ENCODE measurements at places on chromosomes 4 and X. TPM values are rescaled to one million over a fixed set of nuclear protein-coding genes. Genes with fewer than 3 reads are reported as not detected.

Gene EBP
- total RNA-seq = 93.8 TPM

Gene DCAF4L1
- 0.39 TPM for total RNA-seq

Gene ERAS
- not detected for total RNA-seq

Gene SFRP2
- 0.22 TPM for total RNA-seq

Gene PDLIM3
- 11.5 TPM for total RNA-seq

Gene FRYL
- total RNA-seq = 47.7 TPM

Gene PTTG2
- not detected for total RNA-seq

DNA sequence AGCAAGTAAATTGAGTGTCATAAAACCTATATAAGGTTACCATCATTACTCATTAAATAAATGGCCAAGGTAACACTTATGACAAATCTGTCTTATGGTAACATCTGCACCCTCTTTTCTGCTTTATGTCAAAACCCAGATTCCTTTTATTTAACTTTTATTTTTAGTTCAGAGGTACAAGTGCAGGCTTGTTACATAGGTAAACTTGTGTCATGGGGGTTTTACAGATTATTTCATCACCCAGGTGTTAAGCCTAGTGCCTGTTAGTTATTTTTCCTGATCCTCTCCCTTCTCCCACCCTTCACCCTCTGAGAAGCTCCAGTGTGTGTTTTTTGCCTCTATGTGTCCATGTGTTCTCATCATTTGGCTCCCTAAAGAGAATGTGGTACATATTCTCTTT is 930.7 kb downstream of the CCSER1 start:
- DNase-seq = no peak
- no peak overlapping the region for H3K27ac ChIP-seq
- no peaks in the 10 kb centered on the region for H3K4me1 ChIP-seq

- no peaks in the 10 kb centered on the region for H3K27me3 ChIP-seq
- no peaks in the 10 kb centered on the region for H3K36me3 ChIP-seq
Measured at GRCh38 chrX:63281465-63281864, 69.7 kb downstream of the SPIN4 start.

DNA sequence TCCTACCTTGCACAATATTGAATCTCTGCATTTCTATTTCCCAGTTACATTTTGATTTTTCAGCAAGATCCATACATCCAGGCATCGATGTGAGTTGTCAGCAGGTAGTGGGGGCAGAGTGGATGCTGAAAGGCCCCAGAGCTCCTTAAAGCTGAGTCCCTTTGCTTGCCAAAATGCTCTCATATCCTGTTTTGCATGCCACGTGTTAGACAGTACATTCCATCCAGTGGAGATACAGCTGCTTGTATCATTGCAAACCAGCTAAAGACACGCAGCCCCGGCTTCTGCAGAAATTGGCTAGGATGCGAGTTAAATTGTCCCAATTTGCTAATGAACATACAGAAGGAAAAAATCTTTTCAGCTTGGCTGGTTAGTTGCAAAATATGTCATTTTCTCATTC is 179.6 kb upstream of the MXRA5 start:
- no peaks in the 10 kb centered on the region for H3K36me3 ChIP-seq
- no peak for DNase-seq
- H3K27ac ChIP-seq = no peak overlapping the region

GRCh38 chrX:67347145-67347544 is 196.7 kb upstream of the AR start:
- DNase-seq = no peak
- no peak overlapping the region for H3K4me3 ChIP-seq
- H3K27me3 ChIP-seq = no peaks in the 10 kb centered on the region
- H3K27ac ChIP-seq = no peak overlapping the region

DNA sequence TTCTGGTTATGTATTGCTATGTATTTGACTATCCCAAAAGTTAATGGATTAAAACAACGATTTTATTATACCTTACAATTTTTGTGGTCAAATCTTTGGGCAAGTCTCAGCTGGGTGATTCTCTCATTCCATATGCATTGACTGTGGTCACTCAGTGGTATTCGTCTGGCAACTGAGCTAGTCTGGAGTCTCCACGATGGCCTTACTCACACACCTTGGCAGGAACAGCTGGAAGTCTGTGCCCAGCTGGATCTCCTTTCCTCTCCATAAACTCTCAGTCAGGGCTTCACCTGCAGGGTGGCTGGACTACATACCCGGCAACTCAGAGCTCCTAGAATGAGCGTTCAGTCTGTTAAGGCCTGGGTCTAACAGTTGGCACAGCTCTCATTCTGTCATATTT is 141.1 kb upstream of the WDFY3 start:
- no peaks in the 10 kb centered on the region for H3K4me1 ChIP-seq
- no peak overlapping the region for H3K4me3 ChIP-seq
- DNase-seq = no peak
- no peaks in the 10 kb centered on the region for H3K27me3 ChIP-seq
- H3K27ac ChIP-seq = no peak overlapping the region
- H3K36me3 ChIP-seq = no peaks in the 10 kb centered on the region

DNA sequence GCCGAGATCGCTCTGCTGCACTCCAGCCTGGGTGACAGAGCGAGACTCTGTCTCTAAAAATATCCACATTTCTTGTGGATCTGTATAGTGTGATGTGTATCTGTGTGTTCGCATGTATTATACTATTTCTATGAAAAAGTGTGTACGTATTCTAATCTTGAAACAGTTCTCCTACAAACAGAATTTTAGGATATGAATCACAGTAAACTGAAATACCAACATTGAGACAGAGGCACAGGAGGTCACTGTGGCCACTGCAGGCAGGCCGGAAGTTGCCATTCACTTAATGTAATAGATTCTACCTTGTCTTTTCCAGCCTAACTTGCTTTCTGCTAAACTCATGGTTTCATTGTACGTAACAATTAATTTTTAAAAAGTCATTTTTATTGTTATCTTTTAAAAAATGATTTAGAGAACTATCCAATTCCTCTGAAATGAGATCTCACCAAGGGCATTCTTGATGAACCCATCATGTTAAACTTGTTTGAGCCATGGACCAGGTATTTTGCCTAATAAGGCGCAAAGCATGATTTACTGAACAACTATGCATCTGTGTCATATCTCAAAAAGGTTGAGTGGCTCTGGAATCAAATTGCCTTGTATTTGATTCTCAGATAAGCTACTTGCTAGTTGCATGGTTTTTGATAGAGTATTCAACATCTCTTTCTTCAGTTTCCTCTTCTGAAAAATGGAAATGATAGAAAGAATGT is 154.9 kb upstream of the GYPA start:
- H3K27me3 ChIP-seq = no peaks in the 10 kb centered on the region
- H3K27ac ChIP-seq = no peak overlapping the region
- no peak overlapping the region for H3K4me3 ChIP-seq
- H3K36me3 ChIP-seq = no peaks in the 10 kb centered on the region
- DNase-seq = no peak

DNA sequence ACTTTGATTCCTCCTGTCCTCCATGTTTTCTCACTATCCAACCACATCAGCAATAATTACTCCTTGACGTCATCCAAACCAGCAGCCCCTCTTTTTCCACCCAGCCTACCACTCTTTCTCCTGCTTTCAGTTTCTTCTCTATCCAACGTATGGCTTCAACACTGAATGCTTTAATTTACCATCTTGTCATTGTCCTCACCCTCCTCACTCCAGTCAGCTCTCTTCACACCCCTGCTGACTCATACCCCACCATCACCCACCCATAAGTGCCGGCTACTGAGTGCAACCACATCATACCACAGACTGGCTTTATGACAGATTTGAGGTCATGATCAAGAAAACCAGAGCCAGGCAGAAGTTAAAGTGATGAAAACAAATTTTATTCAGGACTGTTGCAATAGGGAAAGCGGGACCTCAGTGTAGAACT is 9.8 kb upstream of the ANXA5 start:
- no peaks in the 10 kb centered on the region for H3K36me3 ChIP-seq
- DNase-seq = no peak
- H3K4me1 ChIP-seq = peaks cover 34% of the 10 kb centered on the region
- no peaks in the 10 kb centered on the region for H3K27me3 ChIP-seq
- no peak overlapping the region for H3K27ac ChIP-seq

DNA sequence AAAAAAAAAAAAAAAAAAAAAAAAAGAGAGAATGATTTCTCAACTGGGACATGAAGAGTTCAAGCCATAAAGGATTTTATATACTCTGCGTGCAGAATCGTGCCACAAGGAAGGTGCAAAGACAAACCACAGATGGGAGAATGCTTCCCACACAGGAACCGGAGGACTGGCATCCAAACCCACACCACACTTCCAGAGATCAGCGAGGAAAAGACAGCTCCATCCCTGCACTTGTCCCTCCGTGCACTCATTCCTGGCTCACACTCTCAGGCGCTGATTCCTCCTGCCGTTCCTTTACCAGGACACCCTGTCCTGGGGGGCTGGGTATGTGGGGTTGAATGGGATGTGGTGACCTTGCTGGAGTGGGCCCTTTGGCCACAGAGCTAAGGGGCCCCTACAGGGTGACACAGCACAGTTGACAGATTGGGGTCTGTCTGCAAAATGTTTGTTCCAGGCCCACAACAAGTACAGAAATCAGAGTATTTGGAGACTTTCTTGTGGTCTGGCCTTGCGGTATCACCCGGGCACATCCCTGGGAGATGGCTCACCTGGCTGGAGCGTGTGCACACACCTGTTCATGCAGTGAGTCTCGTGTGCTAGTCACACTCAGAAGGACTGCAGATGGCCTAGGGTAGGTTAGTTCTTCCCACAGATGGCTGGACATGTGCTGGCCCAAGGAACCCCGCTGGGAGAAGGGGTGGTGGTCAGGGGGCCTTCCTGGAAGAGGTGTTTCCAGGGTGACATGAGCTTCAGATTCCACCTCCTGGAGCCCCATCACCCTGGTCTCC is 55.4 kb upstream of the GPR78 start:
- H3K4me3 ChIP-seq = no peak overlapping the region
- no peaks in the 10 kb centered on the region for H3K27me3 ChIP-seq
- DNase-seq = no peak
- no peaks in the 10 kb centered on the region for H3K4me1 ChIP-seq
- no peak overlapping the region for H3K27ac ChIP-seq

DNA sequence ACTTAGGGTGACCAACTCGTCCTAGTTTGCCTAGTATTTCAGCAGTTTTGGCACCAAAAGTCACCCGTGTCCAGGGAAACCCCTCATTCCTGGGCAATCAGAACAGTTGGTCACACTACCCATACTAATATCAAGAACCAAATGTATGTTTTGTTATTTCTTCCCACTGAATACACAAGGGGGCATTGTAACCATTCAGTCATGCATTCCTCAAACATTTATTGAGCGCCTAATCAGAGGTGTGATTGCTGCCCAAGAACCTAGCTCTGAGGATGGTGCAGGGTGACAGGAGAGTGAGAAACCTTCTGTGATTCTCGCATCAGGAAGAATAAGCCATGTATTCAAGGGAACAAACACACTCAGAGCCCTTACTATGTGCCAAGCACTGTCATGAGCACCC is 69.8 kb upstream of the RAI2 start:
- DNase-seq = no peak
- H3K27ac ChIP-seq = no peak overlapping the region
- H3K36me3 ChIP-seq = no peaks in the 10 kb centered on the region
- no peaks in the 10 kb centered on the region for H3K4me1 ChIP-seq
- no peak overlapping the region for H3K4me3 ChIP-seq
- no peaks in the 10 kb centered on the region for H3K27me3 ChIP-seq

GRCh38 chr4:157880761-157881160 is 292.1 kb downstream of the GASK1B start:
- H3K4me3 ChIP-seq = no peak overlapping the region
- H3K27ac ChIP-seq = no peak overlapping the region
- no peaks in the 10 kb centered on the region for H3K4me1 ChIP-seq
- no peaks in the 10 kb centered on the region for H3K27me3 ChIP-seq
- H3K36me3 ChIP-seq = no peaks in the 10 kb centered on the region

DNA sequence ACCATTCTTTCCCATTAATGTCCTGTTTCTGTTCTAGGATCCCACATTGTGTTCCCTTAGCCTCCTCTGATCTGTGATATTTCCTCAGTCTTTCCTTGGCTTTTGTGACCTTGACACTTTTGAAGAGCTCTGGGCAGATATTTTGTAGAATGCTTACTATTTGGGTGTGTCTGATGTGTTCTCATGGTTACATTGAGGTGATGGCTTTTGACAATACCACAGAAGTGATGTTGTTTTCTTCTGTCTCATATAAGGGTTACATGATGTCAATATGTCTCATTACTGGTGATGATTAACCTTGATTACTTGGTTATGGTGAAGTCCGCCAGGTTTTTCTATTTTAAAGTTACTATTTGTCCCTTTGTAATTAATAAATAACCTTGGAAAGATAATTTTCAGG is 183.7 kb downstream of the SOWAHB start:
- no peaks in the 10 kb centered on the region for H3K36me3 ChIP-seq
- DNase-seq = no peak
- H3K27ac ChIP-seq = no peak overlapping the region
- no peaks in the 10 kb centered on the region for H3K27me3 ChIP-seq
- peaks cover 3% of the 10 kb centered on the region for H3K4me1 ChIP-seq
- no peak overlapping the region for H3K4me3 ChIP-seq

DNA sequence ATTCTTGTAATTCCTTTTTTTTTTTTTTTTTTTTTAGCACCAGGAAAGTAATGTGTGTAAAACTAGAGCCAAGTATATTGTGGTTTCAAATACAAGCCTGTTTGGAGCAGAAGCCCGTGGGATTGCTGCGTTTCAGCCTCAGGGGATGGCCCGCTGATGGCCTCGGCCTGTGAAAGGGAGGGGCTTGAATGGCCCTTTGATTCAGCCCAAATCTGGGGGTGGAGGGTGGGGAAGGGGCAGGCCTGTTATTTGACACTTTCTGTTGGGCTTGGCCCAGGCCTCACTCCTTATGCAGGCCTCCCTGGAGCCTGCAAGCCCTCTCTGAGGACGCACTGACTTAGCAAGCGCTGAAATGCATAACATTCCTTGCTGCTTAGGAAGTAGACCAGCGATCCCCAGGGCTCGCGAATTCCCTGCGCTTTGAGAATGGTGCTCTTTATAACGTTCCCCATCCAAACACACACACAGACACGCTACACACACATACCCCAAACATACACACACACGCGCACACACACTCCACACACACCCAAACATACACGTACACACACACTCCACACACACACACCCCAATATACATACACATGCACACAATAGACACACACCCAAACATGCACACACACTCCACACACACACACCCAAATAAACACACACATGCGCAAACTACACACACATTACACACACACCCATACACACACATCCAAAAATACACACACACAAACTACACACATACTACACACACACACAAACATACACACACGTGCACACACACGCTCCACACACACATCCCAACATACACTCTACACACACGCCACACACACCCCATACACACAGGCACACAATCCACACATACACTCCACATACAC is 29.6 kb downstream of the TLR10 start:
- H3K27me3 ChIP-seq = no peaks in the 10 kb centered on the region
- H3K4me3 ChIP-seq = peak overlapping the region; percentile 13
- H3K4me1 ChIP-seq = peaks cover 20% of the 10 kb centered on the region
- no peaks in the 10 kb centered on the region for H3K36me3 ChIP-seq
- H3K27ac ChIP-seq = peak overlapping the region; percentile 62
- DNase-seq = peak; percentile 81

GRCh38 chrX:112512509-112512908 is 167.2 kb downstream of the LHFPL1 start:
- no peaks in the 10 kb centered on the region for H3K36me3 ChIP-seq
- peak; percentile 0 for DNase-seq
- no peak overlapping the region for H3K27ac ChIP-seq
- no peaks in the 10 kb centered on the region for H3K27me3 ChIP-seq
- H3K4me3 ChIP-seq = no peak overlapping the region

GRCh38 chrX:49862093-49862492 is 17.2 kb upstream of the USP27X start:
- no peaks in the 10 kb centered on the region for H3K4me1 ChIP-seq
- no peak overlapping the region for H3K4me3 ChIP-seq
- no peak overlapping the region for H3K27ac ChIP-seq
- H3K36me3 ChIP-seq = no peaks in the 10 kb centered on the region
- no peaks in the 10 kb centered on the region for H3K27me3 ChIP-seq
- no peak for DNase-seq
